CD4-positive, alpha-beta T cell treated with Interleukin-12 subunit alpha and Interleukin-12 subunit beta, for 1 hour (primary cell): ENCODE measurements at places on chromosomes 12 and 14.
A peak's percentile ranks its signal among the peaks of the same experiment; 100 is the strongest.

GRCh38 chr12:46450279-46450748, 77.7 kb upstream of the SLC38A2 start:
- no peak for DNase-seq

DNA sequence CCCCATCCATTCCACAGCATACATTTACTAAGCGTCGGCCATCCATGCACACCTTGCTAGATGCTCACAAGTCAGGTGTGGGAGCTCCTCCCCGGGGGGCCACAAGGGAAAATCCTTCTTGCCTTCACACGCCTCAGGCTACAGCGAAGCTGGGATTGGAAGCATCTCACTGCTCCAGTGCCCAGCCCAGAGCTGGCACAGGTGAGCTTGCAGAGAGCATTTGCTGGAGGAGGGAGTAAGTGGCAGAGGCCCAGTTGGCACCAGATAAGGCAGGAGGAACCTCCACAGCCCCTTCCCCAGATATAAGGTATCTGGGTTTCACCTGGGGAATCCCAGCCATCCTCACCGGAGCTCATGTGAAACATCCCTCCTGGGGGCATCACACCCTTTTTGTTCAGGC, 1.8 kb downstream of the TRPV4 start:
- DNase-seq, result no peak

- no peak for DNase-seq
Measured at GRCh38 chr14:99541677-99542470, 60.7 kb downstream of the CCNK start.

DNA sequence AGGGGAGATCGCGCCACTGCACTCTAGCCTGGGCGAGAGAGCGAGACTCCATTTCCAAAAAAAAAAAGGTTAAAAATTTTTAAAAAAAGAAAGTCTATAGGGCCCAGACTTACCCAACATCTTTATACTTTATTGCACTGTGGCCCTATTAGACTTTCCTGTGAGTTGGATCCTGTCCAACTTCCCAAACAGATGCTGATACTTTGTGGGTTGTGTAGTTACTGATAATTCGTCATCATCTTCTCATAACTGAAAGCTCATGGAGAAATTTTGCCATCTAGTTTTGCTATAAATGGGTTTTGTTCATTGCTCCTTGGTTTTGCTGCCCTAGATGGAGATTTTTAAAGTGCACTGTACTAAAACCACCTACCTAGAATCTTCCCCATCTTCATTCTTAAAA, 31.1 kb downstream of the APOBEC1 start:
- DNase-seq, result no peak

DNA sequence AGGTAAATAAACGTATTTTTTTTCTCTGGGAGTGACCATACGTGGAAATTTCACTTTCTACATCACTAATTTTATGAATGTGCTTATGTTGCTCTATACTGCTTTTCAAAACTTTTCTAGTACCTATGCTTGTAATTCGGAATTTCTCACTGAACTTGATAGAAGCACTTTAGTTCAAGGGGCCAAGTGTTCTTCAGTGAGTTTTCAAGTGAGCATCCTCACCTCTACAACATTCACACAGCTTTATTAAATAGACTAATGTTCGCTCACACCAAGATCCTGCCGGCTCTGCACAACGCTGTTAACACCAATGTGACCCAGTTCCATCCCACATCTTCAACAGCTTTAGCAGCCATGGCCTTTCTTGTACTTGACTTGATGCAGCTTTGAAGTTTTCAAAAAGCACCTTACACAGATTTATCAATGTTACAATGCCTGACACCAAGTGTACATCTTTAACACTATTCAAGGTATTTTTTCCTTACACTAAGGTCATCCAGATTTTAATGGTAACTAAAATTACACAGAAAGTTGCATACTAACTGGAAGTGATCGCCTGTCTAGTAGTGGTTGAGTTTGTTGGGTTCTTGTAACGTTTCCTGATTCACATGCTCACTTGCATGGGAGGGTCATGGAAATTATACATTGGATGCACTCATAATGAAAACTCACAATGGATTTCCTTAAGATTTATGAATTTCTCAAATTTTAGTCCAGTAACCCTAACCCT, 4.5 kb downstream of the UBC start:
- peak; percentile 36 for DNase-seq

DNA sequence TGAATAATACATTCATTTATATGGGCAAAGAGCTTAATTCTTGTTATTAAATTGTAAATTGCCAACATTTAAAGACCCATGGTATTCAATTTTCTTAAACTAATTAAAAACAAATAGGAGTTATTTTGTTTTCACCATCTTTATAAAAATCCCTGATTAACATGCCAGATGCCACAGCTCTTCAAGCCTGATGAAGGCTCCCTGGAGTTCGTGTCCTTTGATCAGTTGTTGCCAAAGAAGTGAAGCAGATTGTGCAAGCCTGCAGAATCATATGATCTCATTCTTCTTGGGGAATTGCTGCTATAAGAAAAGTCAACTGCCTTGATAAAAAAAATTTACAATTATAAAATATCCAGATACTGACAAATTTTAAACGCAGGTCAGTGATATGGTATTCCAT, 288.3 kb upstream of the PPFIA2 start:
- no peak for DNase-seq

GRCh38 chr12:122891661-122892525, 4.0 kb downstream of the VPS37B start:
- no peak for DNase-seq

GRCh38 chr12:131920157-131920508, 8.9 kb upstream of the PUS1 start:
- no peak for DNase-seq

- no peak for DNase-seq
Measured at GRCh38 chr14:99155173-99156089, 116.6 kb downstream of the BCL11B start.

GRCh38 chr12:3130057-3130830, 53.1 kb downstream of the TSPAN9 start:
- DNase-seq, result no peak

DNA sequence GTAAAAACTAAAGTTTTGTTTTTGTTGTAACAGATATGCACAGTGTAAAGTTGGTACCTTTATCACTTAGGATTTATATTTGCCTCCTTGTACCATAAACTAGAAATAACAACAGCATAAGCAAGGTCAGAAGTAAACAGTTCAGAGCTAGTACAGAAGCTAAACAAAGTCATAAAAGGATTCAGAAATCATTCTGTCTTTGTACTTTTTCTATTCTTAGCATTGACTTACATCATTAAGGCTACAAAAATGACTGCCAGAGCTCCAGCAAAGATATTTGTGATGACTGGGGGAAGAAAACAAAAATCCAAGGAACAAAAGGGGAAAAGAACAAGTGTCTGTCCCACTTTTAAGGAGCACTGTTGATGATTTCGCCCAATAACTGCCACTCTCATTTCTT, 347.2 kb downstream of the CCDC91 start:
- no peak for DNase-seq

DNA sequence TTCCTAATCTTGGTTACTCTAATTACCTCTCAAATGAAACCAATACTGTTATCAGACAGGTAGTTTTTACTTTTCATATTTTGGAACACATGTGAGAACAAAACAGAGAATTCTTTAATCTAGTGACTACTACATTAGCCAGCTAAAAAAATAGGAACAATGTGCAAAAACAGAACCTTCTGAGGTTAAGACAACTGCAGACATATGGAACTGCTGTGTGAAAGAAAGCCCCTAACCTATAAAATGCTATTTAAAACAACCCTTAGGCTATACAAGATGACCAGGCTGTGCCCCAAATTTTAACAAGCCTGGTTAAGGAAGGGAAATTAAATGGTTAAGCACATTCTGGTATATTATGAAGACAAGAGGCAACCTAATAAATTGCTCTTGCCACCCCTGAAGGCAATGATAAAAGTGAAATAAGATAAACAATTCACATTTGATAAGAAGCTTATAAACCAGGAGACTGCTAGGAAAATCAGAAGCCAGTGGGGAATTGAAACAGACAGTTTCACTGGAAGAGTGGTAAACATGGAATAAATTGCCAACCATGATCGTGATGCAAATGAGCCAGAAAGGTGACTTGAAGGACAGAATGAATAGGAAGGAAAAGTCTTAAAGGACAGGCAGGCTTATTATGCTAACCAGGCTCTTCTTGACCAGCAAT, 7.4 kb downstream of the GTSF1 start:
- DNase-seq, result no peak

- no peak for DNase-seq
Measured at GRCh38 chr12:24701343-24701742, 247.6 kb downstream of the BCAT1 start.

DNA sequence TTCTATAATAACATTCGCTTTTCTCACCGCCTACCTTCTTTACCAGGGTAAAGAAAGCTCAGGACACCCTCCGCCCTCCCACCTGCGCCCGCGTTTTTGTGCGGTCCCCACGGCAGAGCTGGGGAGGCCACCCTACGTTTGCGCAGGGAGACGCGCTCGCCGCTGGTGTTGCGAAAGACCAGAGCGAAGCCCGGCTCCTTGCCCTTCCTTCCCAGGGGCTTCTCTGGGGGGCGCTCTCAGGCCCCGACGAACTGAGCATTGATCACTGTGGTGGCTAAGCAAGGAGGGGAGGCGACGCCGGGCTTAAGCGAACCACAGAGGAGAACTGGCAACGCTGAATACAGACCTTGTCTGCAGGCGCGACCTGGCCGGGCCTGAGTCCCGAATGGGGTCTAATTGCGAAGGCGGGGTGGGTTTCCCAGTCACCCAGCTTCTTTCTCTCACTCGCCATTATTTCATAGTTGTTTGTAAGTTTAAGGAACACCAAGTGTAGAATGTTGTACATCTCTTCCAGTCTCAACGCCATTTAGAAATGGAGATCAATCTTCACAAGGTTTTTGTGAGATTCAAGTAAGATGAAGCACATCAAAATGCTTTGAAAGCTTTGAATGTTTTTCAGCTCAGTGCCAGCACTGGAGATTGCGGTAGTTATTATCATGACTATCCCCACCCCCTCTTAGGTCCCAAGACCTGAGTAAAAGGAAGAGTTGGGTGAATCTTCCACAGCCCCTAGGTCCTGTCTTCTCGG, 1.7 kb upstream of the NKX2-1 start:
- DNase-seq, result no peak

- no peak for DNase-seq
Measured at GRCh38 chr12:108801736-108802100, 55.7 kb downstream of the SSH1 start.

GRCh38 chr12:107336695-107337094, 243.3 kb upstream of the CRY1 start:
- no peak for DNase-seq

GRCh38 chr14:101019990-101020710, 116.6 kb upstream of the RTL1 start:
- no peak for DNase-seq

- DNase-seq, result no peak
Measured at GRCh38 chr12:119239040-119239439, 60.3 kb downstream of the HSPB8 start.

- no peak for DNase-seq
Measured at GRCh38 chr12:41850046-41850445, 294.6 kb downstream of the GXYLT1 start.
